ENCODE measurements at places on chromosomes 3 and 15. TPM values are rescaled to one million over a fixed set of nuclear protein-coding genes. Genes with fewer than 3 reads are reported as not detected.
A peak's percentile ranks its signal among the peaks of the same experiment; 100 is the strongest.

DNA sequence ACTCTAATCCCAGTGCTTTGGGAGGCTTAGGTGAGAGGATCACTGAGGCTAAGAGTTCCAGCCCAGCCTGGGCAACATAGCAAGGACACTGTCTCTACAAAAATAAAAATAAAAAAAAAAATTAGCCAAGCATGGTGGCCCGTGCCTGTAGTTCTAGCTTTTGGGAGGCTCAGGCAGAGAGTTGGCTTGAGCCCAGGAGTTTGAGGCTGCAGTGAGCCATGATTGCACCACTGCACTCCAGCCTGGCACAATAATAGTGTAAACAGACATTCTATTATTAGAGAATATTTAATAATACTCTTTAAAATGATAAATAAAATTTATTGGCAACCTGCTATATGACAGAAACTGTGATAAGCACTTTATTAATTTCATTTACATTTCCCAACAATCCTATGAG lies 908.9 kb downstream of the TUSC7 start:
- ATAC-seq = no peak

The CTXND1 gene
- total RNA-seq = 0.72 TPM

The GPR62 gene
- 0.31 TPM for total RNA-seq

DNA sequence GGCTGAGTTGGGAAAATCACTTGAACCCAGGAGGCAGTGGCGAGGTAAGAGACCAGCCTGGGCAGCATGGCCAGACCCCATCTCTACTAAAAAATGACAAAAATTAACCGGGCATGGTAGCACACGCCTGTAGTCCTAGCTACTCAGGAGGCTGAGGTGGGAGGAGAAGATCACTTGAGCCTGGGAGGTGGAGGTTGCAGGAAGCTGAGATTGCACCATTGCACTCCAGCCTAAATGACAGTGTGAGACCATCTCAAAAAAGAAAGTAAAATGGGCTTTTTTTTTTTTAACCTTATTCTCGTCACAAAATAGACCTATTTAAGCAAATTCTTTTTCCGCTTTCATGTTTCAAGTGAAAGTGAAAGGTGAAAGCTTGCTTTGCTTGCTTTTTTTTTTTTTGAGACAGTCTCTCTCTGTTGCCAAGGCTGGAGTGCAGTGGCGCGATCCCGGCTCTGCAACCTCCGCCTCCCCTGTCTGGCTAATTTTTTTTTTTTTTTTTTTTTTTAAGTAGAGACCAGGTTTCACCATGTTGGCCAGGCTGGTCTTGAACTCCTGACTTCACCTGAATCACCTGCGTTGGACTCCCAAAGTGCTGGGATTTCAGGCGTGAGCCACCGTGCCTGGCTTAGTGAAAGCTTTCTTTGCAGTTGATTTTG lies 3.6 kb downstream of the PDIA3 start:
- no peak for ATAC-seq

The ARPIN gene
- total RNA-seq = 23.2 TPM

DNA sequence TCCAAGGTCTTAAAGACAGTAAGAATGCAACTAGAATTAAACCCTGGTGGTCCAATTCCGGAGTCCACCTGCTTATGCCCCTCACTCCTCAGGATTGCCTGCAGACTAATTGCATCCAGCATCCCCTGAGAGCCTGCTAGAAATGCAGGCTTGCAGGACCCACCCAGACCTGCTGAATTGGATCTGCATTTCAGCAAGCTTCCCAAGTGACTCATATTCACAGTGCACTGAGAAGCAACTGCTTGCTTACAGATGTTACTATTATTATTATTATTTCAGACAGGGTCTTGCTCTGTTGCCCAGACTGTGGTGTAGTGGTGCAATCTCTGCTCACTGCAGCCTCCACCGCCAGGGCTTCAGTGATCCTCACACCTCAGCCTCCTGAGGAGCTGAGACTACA lies 83.5 kb upstream of the VGLL4 start:
- ATAC-seq = no peak

The ANKUB1 gene
- total RNA-seq = not detected

GRCh38 chr3:72844436-72844993 lies 3.7 kb downstream of the SHQ1 start:
- no peak for ATAC-seq

DNA sequence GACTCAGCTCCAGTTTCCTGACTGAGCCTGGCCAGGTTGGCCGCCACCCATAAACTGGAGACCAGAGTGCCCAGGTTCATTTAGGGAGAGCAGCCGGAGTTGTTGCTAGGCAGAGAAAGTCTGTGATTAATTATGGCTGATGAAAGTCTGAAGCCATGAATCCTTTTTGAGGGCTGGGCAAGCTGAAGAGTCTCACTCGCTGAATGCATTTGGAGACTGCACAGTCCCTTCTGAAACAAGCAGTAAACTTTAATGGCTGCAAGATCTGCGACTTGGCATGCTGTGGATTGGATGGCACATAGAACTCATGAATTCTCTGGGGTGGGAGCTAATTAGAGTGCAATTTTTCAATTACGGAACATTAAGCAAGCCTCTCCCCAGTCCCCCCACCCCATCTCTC lies 282.1 kb downstream of the RPLP1 start:
- peak; percentile 45 for ATAC-seq

DNA sequence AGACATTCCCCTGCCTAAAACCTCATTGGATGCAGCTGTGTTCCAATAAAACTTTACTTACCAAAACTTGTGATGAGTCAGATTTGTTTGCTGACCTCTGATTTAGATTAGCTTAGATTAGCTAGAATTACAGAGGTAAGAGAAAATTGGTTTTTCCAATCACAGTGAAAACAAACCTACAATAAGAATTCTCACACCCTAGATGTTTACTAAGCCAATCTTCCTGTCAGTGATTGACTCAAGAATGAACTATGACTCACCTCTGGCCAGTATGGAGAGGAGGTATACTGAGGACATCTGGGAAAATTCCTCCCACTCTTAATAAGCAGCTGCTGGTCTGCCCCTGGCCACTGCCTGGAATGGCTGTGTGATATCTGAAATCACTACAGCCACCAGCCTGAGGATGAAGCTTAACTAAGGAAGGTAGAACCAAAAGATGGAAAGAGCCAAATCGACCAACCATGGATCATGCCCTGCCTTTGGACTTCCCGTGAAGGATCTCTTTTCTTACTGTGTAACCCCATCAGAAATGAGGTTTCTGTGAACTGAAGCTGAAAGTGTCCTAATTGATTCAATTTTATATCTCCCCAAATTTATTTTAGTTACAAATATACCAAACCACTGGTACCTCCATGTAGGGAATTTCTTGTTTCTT lies 19.0 kb upstream of the GHSR start:
- ATAC-seq = no peak

The NPTN gene
- 261 TPM for total RNA-seq

GRCh38 chr15:101526442-101526841 lies 36.9 kb upstream of the PCSK6 start:
- no peak for ATAC-seq

- no peak for ATAC-seq
Observed at GRCh38 chr3:12226031-12226430, 62.8 kb upstream of the PPARG start.

All from gastroesophageal sphincter (tissue), 4 donors.